ENCODE measurements at places on chromosomes 7 and 10.

DNA sequence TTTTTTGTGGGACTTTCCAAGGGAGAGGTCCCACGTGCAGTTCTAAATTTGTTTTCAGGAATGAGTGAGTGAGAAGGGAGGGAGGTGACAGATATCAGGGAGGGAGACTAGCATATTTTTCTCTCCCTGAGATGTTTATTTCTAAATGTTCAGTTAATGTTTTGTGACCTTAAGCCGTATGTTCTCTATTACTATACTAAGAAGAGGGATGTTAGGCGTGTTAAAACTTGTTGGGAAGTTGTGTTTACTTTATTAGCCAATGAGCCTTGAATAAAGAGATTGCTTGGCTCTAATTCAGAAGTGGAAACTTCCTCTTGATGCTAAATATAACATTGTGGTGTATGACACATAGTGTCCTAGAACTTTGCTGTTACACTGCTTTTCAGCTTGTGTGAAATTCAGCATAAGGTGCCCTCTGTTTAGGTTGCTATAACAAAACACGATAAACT is 37.3 kb downstream of the DNAH11 start:
- no peak for DNase-seq

- DNase-seq: no peak
Observed at GRCh38 chr10:12463459-12463838, 114.1 kb downstream of the CAMK1D start.

DNA sequence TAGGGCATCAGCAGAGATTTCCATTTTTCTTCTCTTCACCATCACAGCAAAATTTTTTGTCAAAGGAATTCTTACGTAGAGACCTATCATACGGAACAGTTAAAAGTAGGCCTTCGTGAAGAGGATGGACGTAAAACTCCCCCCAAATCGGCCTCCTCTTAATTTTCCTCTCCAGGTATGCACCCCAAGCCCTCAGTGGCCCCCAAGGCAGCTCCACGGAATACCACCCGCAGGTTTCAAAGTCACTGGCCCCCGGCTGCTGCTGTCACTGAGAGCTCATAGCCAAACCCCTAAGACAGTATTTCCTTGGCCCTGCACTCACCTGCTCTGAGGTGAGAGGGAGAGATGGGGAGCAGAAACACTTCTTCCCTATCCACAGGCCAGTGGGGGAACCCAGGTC is 8.8 kb downstream of the PODXL start:
- no peak for DNase-seq

DNA sequence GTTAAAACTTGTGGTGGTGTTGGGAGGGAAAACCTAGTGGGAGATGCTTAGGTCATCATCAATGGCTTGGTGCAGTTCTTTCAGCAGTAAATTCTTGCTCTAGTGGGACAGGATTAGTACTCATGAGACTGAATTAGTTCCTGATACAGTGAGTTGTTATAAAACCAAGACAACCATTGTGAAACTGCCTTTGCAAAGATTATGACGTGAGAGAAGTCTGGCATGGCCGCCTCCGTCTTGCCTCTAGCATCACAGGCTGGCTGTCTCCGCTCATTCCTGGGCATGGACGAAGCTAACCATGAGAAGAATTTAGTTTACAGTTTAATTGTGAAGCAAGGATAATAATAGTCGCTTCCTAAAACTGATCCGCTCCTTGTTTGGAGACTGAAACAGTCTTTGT is 186.4 kb downstream of the KIF20B start:
- DNase-seq: no peak

GRCh38 chr7:54189330-54189729 is 352.8 kb upstream of the VSTM2A start:
- DNase-seq: no peak

DNA sequence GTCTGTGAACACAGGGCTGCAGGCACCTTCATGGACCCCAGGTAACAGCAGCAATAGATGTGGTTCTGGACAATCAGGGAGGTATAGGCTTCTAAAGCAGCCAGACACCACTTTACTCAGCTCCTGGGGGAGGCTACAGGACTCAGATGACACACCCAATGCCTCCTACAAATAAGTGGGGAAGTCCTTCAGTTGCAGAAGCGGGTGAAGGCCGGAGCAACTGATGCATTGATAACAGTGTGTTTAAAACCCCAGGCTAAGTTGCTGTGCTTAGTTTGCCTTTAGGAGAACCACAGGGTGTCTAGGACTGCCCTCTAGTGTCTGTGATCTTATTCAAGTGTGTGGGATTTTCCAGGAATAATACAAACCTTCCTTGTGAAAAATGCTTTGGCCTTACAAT is 5.9 kb upstream of the ITGA8 start:
- peak; percentile 27 for DNase-seq

GRCh38 chr7:130430115-130430514 is 10.7 kb downstream of the CEP41 start:
- no peak for DNase-seq

GRCh38 chr10:19889256-19889655 is 73.0 kb downstream of the PLXDC2 start:
- no peak for DNase-seq

GRCh38 chr10:86256690-86257315 is 109.8 kb downstream of the GRID1 start:
- no peak for DNase-seq

DNA sequence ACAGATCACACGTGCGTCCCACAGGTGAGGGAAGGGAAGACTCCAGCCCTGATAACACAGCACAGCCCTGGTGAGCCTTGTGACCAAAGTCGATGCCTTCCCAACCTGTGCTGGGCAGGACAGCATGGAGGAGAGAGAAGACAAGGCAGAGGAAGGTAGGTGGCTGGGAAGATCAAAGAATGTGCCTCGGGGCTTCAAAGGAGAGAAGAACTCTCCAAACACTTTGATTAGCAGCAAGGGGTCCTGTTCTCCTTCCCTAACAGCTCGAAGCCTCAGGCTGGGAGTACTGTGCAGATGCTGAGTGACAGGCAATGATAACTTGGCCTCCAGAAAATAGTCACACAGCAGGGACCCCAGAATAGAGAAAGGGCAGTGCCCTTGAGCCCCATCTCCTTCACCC is 288.5 kb downstream of the TCERG1L start:
- DNase-seq: no peak

DNA sequence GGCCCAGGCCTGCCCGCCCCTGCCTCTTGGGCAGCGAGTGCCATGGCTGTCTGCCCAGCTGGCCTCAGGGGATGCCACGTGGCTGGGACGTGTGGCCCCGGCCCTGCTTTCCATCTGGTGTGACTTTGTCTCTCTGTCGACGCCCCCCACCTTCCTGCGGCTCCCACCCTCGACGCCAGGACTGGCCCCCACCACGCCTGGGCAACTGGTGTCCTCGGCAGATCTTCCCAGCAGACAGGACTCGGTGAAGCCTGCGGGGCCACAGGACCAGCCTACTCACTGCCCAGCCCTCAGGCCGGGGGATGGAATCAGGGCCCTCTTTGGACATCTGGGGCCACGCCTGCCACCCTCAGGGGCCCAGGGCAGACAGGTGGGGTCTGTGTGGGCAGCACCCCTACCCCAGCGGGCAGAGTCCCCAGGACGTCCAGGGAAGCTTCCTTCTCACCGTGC is 55.1 kb downstream of the UNCX start:
- DNase-seq: no peak

DNA sequence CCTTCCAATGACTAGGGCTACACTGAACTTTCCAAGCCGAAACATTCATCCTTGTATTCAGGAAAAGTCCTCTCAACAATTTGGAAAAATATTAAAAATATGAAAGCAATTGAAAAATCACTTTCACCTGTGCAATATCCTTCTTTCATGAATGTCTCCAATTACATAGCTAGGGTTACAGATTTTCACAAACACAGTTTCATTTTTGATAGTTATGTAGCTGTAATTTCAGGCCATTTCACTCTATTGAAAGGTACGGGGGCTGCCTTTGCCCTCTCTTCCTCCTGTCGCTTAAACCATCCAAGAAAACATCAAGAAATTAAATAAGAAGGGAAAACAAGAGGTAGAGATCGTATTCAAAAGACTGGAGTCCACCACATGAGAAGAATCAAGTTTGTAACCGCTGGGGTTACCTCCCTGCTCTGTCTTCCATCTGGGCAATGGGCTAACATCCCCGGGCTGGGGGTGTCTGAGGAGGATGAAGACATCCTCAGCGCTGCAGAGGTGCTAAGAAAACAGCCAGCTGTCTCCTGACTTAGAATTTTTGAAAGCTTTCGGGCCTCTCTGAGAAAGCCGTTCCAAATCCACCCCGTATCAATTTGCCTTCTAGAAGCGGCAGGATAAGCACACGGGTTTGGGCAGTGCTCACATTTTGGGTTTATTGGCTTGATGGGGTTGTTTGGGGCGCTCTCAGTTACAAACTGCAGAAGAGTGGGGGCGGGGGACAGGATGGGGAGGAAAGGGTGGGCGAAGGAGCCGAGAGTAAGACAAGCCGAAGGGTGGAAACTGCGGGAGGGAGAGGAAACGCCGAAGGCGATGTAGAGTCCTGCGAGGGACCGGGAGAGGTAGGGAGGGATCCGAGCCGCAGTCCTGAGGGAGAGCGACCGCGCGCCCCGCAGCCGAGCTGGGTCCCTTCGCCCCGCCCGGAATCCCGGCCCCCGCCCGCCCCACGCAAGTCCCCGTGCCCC is 24.3 kb upstream of the VAX1 start:
- no peak for DNase-seq

- DNase-seq: no peak
Observed at GRCh38 chr10:121781101-121781500, 146.7 kb downstream of the ATE1 start.

- DNase-seq: peak; percentile 47
Observed at GRCh38 chr7:142438235-142438922, 180.5 kb upstream of the PRSS58 start.

DNA sequence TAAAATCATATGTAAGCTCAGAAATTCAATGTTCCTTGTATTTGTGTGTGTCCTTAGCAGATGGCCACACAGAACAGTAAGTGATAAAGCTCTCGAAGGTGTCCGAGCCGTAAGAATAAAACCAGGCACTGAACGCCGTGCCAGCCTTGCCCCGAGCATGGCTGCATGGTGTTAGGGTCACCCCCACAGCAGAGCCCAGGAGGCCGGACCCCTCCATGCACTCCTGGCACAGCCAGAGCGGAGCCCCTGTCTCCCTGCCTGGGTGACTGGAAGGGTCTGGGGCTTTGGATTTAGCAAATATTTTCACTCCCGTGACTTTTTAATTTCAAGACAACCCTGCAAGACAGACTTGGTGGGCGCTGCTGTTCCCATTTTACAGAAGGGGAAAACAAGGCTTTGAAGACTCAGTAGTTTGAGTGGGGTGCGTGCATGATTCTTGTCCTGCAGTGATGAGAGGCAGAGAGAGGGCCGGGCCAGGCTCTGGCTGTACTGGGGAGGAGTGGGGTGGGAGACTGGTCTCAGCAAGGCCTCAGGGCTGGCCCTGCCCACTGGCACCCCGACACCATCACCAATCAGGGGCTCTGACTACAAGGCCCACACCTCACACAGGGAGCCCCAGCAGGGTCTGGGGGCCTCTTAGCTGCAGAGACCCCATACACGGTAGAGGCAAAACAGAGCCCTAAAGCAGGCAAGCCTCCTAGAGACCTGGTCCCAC is 39.4 kb downstream of the VIPR2 start:
- no peak for DNase-seq

DNA sequence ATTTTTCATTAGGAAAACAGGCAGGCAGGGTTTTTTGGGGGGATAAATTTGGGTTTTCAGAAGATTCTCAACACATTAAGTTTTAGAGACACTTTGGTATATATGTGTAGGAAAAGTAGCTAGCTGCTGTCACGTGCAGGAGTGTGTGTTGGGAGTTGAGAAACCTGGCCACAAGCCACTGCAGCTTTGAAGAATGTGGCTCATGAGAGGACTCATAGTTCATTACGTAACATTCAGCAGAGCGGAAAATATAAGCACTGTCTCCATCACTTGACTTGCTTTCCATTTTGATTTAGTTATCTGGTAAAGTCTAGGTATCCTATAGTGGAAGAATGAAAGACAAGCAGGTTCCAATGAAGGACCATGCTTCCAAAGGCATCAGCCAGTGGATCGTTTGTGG is 31.2 kb downstream of the SMNDC1 start:
- DNase-seq: no peak

GRCh38 chr10:53387562-53387961 is 615.0 kb upstream of the MBL2 start:
- DNase-seq: no peak

DNA sequence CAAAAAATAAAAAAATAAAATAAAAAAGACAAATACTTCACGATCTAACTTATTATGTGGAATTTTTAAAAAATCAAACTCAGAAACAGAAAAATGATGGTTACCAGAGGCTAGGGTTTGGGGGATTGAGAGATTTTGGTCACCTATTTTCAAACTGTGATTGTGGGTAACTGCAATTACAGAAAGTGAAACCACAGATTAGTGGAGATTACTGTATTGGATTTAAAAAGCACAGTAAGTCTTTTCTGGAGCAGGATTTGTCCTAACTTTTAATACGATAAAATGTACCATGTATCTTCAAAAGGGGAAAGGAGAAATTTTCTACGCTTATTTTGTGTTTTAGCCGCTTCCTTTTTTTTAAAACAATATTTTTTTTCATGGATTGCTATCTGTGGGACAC is 1204.9 kb upstream of the LRRTM3 start:
- DNase-seq: no peak

- no peak for DNase-seq
Observed at GRCh38 chr10:116060864-116061263, 212.1 kb downstream of the GFRA1 start.

- no peak for DNase-seq
Observed at GRCh38 chr10:96890580-96890979, 58.5 kb downstream of the LCOR start.

GRCh38 chr10:74227697-74228424 is 76.8 kb downstream of the ADK start:
- DNase-seq: no peak

DNA sequence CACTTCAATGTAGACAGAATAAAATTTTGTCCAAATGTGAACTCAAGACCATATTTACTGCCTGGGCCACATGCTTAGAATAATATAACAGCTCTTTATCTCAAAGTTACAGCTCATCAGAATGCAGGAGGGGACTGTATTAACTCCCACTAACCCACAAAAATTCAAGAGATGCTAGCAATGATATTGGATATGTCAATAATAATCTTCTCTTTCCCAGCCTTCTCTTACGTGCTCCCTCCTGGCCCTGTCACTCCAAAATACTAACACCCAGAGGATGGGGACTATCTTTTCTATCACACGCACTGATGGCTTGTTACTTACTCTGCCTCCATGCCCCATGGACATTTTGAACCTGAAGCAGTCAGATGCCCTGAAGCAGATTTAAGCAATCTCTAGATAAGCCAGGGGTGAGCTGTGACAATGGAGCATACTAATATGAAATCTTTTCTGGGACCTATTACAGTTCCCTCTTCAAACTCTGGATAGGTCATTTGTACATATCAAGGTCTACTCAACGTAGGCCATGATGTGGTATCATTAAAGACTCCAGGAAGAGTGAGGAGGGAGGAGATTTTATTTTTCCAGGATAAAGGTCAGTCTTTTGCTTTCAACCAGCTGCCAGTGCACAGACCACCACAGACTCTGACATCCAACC is 803.0 kb downstream of the GRM8 start:
- no peak for DNase-seq

- no peak for DNase-seq
Observed at GRCh38 chr7:36161996-36162395, 8.9 kb downstream of the EEPD1 start.

All from BE2C (cell line).